T-helper 17 cell (primary cell): ENCODE measurements at places on chromosomes 2 and 18. TPM values are rescaled to one million over a fixed set of nuclear protein-coding genes. Genes with fewer than 3 reads are reported as not detected.

GRCh38 chr18:44802508-44802907 is 121.8 kb downstream of the SETBP1 start:
- no peaks in the 10 kb centered on the region for H3K36me3 ChIP-seq
- H3K27me3 ChIP-seq: peaks cover 7% of the 10 kb centered on the region
- peaks cover 7% of the 10 kb centered on the region for H3K4me1 ChIP-seq
- no peak overlapping the region for H3K4me3 ChIP-seq
- DNase-seq: no peak

DNA sequence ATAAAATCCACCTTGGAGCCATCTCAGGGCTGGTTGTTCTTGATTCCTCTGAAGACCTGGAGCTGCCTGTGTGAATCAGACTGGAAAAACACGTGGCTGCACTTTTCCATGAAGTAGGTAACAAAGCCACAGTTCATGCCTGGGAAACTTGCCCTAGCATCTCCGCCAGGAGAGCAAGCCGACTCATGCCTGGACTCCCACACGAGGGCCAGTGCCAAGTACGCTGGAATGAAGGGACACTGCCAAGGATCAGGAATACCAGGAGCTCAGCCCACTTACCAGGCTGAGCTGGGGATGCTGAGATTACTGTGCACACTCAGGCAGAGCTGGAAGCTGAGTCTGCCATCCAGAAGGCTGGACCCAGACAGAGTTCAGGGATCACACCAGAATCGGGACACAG is 10.9 kb upstream of the FHL2 start:
- no peak overlapping the region for H3K4me3 ChIP-seq
- peaks cover 10% of the 10 kb centered on the region for H3K4me1 ChIP-seq
- peaks cover 79% of the 10 kb centered on the region for H3K27me3 ChIP-seq
- H3K36me3 ChIP-seq: peaks cover 7% of the 10 kb centered on the region

SFT2D3 gene
- 6.0 TPM for total RNA-seq

- no peak for DNase-seq
- H3K27me3 ChIP-seq: peaks cover 32% of the 10 kb centered on the region
- peaks cover 4% of the 10 kb centered on the region for H3K4me1 ChIP-seq
- no peak overlapping the region for H3K27ac ChIP-seq
- no peaks in the 10 kb centered on the region for H3K36me3 ChIP-seq
- no peak overlapping the region for H3K4me3 ChIP-seq
These were observed 176.6 kb downstream of the GFPT1 start for GRCh38 chr2:69210385-69210784.

DNA sequence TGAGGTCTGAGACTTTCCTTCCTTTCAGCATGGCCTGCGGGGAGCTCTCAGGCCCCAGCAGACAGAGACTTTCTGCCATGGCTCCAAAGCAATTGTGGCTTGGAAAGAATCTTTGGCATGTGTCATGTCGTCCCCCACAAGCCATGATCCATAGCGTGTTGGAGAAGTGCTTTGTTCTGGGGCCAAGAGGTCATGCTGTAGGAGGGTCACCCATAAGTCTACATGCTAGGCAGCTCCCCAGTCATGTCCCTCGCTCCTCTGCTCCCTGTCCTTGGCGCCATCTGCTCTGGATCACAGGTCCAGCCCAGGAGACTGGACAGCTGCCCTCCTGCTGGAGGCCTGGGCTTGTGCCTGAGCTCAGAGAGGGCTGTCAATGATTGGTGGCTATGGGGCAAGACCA is 78.8 kb upstream of the LCLAT1 start:
- peaks cover 12% of the 10 kb centered on the region for H3K4me1 ChIP-seq
- no peak overlapping the region for H3K27ac ChIP-seq
- no peaks in the 10 kb centered on the region for H3K27me3 ChIP-seq
- peaks cover 2% of the 10 kb centered on the region for H3K36me3 ChIP-seq

GRCh38 chr2:34012715-34013302 is 413.7 kb upstream of the FAM98A start:
- H3K27me3 ChIP-seq: peaks cover 26% of the 10 kb centered on the region
- DNase-seq: no peak
- no peak overlapping the region for H3K27ac ChIP-seq

GRCh38 chr2:189628817-189629530 is 32.3 kb upstream of the ASNSD1 start:
- H3K27ac ChIP-seq: peak overlapping the region; percentile 1
- no peaks in the 10 kb centered on the region for H3K36me3 ChIP-seq
- no peaks in the 10 kb centered on the region for H3K27me3 ChIP-seq
- no peak for DNase-seq

GRCh38 chr18:3623769-3624545 is 174.0 kb downstream of the TGIF1 start:
- no peaks in the 10 kb centered on the region for H3K27me3 ChIP-seq
- no peak for DNase-seq
- H3K36me3 ChIP-seq: no peaks in the 10 kb centered on the region
- H3K4me1 ChIP-seq: peaks cover 12% of the 10 kb centered on the region
- peak overlapping the region; percentile 49 for H3K27ac ChIP-seq
